ENCODE measurements at places on chromosomes 6 and 20.
A peak's percentile ranks its signal among the peaks of the same experiment; 100 is the strongest.

- no peak for DNase-seq
Measured at GRCh38 chr20:7672571-7672970, 267.7 kb downstream of the HAO1 start.

DNA sequence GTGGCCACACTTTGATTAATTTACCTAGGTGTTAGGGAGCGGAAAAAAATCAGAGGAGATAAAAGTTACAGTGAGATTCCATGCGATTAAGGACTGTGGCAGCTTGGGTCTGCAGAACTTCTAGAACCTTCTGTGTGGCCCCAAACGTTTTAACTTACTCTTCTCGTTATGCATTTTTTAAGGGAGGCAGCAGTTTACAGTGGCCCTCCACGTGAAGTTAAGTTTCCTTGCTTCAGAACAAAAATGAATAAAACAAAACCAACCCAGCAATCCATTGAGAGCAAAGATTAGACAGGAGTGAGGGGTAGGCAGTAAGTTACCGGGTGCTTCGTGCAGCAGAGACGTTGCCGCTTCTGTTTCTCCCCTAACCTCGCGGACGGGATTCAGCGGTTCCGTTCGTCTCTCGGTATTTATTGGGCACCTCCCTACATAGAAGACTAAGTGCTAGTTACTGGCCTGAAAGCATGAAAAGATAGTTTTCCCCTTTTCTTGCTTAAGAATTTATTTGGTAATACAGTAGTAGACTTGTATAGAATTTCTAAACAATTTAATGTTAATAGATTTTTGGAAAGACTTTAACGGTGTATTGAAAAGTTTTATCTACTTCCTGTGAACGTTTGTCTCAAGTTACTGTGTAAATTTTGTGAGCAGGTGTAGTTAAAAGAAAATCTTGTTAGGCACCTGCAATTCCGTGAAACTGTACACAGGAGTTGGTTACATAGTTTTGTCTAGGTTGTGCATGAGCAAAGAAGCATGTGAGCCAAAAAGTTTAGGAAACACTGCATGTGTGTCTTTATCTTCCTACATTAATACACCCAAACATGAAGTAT is 1.1 kb downstream of the BAG2 start:
- DNase-seq, result peak; percentile 29

DNA sequence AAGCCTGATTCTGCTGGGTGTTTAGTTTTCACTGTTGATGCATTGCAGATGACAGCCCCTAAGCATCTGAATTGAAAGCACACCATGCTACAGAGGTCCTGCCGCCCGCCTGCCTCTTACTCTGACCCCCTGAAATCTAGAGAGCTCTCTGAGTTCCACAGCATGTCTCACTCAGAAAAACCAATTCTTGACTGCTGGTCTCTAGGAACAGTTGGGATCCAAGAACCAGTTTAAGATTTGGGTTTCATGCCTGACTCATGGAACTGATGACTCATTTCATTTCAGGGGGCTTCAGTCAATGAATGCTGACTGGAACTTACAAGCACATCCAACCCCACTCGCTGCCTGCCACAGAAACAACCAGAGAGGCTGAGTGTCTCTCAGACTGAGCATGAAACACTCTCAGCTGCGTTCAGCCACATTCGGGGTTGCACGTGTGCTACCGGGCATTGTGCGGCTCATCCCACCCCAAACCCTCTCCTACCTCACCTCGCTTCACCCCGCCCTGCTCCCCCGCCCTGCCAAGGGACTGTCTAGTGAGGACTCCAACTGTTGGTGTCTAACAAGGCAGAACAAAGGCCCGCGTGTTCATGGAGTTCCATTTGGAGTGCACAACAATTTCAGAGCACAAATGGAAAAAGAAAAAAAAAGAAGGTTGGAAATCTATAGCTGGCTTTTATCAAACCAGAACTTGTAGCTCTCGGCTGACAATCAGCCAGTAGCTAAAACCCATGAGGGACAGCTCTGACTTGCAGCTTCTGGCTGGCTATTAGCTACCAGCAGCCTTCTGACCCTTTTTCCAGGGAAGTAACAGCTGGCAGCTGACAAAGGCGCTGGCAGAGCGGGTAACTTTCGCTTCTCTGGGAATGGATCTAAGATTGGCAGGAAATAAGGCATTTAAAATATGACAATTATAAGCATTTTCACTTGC is 20.0 kb upstream of the TRAF3IP2 start:
- no peak for DNase-seq

DNA sequence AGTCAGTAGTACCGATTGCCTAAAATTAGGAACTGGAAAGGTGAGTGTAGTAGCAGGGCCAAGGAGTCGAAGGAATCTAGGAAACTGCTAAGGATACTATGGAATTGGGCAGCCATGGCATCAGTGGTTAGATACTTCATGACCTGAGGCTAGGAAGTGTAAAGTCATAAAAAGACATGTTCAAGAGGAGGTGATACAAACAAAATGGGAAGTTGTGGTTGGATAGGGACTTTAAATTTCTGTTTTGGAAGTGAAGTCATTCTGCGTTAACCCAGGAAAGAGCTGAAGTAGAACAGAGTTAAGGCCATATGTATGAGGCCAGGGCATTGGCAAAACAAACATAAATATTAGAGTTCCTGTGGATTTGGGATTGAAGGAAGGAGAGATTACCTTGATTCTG is 88.6 kb upstream of the TMEM181 start:
- no peak for DNase-seq

GRCh38 chr6:24910331-24910960 is 25.3 kb downstream of the RIPOR2 start:
- DNase-seq, result peak; percentile 64

DNA sequence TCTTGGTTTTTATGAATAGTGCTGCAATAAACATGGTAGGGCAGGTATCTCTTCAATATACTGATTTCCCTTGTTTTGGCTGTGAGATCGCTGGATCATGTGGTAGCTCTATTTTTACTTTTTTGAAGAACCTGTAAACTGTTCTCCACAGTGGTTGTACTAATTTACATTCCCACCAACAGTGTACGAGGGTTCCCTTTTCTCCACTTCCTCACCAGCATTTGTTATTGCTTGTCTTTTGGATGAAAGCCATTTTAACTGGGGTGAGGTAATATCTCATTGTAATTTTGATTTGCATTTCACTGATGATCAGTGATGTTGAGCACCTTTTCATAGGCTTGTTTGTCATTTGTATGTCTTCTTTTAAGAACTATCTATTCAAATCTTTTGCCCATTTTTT is 8.0 kb upstream of the ARG1 start:
- no peak for DNase-seq

DNA sequence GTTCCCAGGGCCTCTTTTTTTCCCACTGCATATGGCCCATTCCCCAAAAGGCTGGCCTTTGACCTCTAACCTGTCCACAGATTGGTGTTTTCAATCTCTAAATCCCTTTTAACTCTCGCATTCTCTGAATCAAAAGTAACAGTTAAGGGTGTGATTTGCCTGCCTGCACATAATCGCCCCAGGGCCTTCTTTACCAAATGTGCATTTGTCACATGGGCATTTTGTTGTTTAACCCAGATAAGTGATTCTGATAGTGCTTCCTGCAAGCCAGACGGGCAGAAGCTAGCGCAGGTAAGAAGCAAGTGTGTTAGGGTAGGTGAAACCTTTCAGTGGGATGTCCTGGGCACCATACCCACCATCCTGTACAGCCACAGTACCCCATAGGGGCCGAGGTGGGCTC is 49.4 kb upstream of the PLEKHG1 start:
- no peak for DNase-seq

All from activated T-cell treated with anti-CD3 and anti-CD28 coated beads, Interleukin-2, amount 50 U/mL, for 1 hour (primary cell).